ENCODE measurements at places on chromosomes 5 and 9.
A peak's percentile ranks its signal among the peaks of the same experiment; 100 is the strongest.

DNA sequence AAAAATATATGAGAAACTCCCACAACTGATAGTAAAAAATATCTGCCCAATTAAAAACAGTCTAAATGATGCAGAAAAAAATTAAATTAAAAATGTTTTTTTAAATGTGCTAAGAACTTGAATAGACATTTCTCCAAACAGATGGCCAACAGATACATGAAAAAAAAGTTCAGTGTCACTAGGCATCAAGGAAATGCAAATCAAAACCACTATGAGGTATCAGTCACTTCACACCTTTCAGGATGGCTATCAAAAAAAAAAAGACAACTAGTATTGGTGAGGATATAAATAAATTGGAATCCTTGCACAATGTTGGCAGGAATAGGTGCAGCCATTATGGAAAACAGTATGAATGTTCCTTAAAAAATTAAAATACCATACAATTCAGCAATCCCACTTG is 16.6 kb downstream of the ZNF131 start:
- DNase-seq, result no peak

DNA sequence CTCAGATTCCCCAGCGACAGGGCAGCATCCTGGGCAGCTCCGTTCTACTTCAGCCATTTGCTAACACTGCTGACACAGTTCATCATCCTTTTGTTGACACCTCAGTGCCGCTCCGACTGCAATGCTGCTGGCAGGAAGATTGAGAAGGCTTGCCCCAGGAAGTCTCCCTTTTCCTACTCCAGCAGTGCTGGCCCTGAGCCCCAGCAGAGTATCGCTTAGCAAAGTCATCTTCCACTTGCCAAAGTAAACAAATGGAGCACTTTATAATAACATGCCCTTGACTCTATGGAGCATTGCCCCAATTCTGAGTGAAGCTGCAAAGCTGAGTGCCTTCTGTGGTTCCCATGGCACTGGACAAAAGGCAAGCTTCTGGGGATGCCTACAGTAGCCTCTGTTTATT is 32.2 kb downstream of the PRLR start:
- DNase-seq, result no peak

DNA sequence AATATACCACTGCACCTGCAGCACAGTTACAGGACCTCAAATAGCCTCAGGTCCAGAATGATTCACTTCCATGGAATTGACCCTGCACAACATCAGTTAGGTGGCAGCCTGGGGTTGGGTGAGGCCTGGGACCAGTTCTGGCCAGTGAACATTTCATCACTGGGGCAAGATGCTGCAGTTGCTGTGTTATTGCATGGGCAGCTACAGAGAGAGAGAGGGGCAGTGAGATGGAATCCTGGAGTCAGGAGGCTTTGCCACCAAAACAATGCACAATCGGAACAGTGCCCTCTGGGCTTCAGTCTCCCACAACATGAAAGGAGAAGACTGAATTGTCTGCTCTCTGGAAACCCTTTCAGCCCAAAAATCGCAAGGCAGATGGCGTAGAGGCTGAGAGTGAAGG is 51.8 kb downstream of the SH3TC2 start:
- no peak for DNase-seq

DNA sequence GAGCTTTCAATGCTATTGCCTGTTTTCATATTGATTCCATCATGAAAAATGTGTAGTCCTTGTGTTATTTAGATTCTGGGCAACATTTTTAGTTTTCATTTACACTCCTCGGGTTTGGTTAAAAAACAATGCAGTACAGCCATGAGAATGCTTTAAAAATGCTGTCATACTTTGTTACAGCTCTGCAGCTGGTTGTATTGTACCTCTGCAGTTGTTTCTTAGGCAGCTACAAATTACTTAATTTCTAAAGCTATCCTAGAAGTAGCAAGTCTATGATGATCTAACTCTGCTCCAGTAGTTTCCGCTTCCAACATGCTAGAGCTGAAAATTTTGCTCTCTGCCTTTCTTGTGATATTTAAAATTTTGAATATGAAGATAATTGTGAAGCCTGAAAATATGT is 20.2 kb downstream of the SNX18 start:
- DNase-seq, result no peak

- peak; percentile 20 for DNase-seq
Observed at GRCh38 chr9:89277454-89277853, 33.5 kb upstream of the CKS2 start.

DNA sequence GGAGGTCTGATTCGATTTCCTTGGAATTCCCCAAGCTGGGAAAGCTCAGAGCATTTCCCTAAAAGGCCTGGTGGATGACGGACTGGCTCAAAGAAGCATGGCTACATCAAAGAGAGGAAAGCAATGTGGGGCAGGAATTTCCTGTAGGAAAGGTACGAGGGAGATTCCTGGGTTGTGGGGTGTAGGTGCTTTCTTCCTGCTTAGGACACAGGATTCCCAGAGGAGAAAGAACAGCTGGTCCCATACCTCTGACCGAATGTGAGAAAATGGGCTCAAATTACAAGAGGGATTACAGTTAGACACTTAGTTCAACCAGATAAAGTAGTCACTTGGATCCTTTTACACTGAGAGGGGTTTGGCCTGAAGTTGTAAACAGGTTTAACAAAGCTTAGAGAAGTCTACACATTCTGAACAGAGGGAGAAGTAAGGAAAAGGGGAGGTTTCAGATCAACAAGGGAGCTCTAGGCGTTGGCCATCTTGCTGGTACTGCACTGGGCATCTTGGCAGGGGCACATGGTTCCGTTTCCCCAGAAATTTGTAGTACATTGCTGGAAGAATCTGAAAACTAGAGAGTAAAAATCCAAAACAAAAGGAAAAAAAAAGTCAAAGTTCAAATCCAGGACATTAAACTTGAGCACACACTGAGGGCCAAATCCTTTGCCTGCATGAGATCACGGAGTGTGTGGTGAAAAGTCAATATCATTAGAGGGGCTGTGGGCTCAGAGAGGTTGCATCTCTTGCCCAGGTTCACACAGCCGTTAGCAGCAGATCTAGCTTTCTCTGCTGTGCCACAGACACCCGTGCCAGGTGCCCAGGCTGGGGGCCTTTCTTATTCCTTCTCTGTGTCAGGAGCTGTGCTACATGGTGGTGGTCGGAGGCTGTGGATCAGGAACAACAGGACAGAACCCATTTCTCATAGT is 171.3 kb downstream of the RGS3 start:
- DNase-seq, result no peak

DNA sequence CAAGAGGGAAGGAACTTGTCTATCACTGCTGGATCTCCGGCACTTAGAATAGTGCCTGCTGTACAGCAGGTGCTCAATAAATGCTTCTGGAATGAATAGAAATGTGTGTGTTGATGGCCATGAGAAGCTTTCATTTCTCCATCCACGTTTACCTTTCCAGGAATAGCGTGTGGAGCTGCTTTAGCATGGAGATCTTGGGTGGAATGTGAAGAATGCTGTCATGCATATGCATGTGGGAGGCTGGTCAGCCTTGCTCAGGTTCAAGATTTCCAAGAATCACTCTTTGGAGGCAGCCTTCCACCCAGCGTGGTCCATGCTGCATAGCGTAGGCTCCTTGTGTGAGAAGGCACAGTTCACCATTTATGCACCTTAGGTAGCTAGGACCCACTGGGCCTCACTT is 19.2 kb downstream of the COL15A1 start:
- DNase-seq, result no peak

DNA sequence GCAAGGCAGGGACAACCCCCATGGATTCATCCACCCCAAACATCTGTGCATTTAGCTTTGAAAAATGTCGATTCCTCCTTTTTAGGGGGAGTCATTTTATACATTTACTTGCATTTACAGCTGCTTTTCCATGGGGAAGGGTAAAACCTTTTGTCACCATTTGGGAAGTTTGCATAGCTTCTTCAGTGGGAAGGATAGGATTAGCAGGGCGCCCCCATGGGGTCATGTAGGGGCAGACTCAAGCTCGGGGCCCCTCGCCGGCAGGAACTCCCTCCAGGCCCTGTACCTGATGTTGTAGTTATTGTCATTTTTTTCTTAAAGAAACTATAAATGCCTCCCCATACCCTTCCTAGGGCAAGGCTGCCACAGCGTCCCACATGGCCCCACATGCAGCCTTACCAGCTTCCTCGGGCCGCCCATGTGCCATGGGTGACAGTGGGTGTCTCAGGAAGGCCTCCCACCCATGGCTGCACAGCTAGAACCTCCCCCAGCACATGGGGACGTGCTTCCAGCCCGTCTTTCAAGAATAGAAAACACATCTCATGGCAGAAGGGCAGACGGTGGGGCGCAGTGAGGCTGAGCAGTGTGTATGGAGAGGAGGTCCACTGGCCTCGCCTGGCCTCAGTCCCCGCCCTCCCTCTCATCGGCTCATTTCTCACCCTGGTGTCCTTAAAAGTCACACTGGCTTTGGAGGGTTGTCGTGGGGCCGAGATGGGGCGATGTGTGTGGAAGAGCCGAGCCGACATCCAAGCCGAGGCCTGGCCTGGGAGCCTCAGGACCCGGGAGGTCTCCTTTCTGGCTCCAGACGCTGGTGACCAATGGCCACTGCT is 76.1 kb upstream of the OTULINL start:
- DNase-seq, result no peak

DNA sequence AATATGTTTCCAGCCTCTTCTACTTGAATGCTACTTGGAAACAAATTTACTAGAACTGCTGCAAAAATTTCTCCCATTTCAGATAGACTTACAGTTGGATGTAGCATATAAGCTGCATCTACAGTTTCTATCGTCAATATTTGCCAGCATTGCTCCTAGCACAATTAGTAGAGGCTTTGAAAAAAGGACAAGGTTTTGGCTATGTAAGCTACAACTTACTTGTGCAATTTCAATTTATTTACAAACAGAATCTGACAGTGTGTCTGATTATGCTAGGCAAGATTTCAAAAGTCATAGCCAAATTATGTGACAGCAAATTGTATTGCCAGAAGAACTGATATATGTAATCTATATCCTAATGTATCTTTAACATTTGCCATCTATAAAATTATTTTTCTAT is 628.4 kb upstream of the FAM174A start:
- no peak for DNase-seq

GRCh38 chr5:60339691-60340201 is 360.2 kb downstream of the DEPDC1B start:
- DNase-seq, result no peak

GRCh38 chr9:36456480-36457065 is 56.5 kb upstream of the RNF38 start:
- no peak for DNase-seq

- no peak for DNase-seq
Observed at GRCh38 chr5:137155261-137156000, 343.7 kb downstream of the SPOCK1 start.

DNA sequence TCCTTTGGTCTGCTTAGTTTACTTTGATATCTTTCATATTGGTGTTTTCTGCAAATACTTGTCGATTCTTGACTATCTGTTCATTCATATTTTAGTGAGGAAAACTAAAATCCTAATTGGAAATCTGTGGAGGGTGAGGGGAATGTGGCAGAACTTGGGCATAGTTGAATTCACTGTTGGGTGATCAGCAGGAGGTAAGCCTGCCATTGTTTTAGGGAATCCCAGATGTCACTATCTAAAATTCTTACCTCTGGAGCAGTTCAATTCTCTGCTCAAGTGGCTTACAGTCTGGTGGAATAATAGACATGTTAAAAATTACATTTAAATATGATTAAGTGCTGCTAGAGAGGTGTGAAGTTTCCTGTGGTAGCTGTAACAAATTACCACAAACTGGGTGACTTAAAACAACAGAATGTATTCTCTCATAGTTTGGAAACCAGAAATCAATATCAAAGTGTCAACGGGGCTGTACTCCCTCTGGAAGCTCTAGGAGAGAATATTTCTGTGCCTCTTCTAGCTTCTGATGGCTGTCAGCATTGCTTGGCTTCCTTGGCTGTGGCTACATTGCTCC is 90.3 kb upstream of the GCNT4 start:
- DNase-seq, result no peak

DNA sequence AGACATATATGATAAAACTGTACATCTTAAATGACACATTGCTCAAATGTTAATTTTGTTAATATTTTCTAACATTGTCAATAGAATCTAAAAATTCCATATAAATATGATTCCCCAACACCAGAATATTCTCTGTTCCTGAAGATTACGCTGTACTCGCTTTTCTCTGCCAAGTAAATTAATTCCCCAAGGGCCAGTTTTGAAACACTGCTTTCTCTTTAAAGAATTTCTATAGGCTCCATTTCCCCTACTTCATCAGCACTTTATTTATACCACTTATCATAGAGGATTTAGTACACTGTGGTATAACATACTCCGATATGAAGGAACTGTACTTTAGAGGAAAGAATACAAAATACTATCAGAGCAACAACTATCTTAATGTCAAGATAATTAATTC is 101.4 kb upstream of the ACOT12 start:
- no peak for DNase-seq

DNA sequence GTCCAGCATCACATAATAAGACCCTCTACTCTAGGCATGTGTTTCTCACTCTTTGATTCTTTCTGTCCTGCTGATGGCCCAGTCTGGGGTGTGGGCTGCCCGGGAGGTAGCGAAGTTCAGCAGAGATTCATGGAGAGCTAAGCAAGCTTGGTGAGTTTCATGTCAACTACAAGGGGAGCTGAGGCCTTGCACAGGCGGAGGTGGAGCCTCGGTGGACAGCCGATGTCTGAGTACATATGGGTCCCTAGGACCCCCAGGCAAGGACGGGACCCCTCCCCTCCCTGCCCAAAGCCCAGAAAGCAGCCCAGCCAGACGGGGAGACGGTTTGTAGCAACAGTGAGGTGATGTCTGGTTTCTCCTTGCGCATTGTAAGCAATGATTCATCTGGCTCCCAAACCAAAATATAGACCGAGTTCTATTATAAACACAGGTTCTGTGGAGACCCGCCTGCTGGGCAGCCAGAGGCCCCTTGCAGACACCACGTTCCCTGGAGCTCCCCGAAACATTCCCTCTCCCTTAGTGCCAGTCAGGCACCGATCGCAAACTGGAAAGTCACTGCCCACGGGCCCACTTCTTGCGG is 45.5 kb downstream of the COL27A1 start:
- DNase-seq, result no peak

- no peak for DNase-seq
Observed at GRCh38 chr9:8224381-8224801, 424.8 kb upstream of the DMAC1 start.

GRCh38 chr9:134708672-134709038 is 67.1 kb downstream of the COL5A1 start:
- no peak for DNase-seq

DNA sequence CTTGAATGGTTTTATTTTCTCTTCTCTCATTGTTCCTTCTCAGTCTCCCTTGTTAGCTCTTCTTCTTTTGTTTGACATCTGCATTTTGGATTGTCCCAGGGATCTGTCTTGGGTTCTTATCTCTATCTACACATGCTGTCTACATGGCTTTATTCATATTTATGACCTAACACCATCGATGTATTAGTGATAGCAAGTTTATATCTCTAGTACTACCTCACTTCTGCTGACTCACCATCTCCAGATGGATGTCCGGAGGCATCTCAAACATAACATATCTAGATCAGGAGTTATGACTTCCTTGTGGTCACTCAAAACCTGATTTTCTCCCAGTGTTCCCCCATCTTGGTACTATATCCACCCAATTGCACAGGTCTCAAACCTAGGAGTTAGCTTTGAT is 19.2 kb upstream of the SELENOP start:
- DNase-seq, result no peak
